ENCODE measurements at places on chromosomes 6 and 20. TPM values are rescaled to one million over a fixed set of nuclear protein-coding genes. Genes with fewer than 3 reads are reported as not detected.
A peak's percentile ranks its signal among the peaks of the same experiment; 100 is the strongest.

Gene NRSN1
- total RNA-seq: not detected

Gene PSMB9
- total RNA-seq: 37.6 TPM

- no peak for DNase-seq
Measured at GRCh38 chr6:133396233-133396983, 155.3 kb downstream of the EYA4 start.

- no peak for DNase-seq
Measured at GRCh38 chr20:49462626-49463025, 19.8 kb downstream of the KCNB1 start.

- DNase-seq: peak; percentile 58
Measured at GRCh38 chr6:121522265-121522664, 86.8 kb downstream of the GJA1 start.

DNA sequence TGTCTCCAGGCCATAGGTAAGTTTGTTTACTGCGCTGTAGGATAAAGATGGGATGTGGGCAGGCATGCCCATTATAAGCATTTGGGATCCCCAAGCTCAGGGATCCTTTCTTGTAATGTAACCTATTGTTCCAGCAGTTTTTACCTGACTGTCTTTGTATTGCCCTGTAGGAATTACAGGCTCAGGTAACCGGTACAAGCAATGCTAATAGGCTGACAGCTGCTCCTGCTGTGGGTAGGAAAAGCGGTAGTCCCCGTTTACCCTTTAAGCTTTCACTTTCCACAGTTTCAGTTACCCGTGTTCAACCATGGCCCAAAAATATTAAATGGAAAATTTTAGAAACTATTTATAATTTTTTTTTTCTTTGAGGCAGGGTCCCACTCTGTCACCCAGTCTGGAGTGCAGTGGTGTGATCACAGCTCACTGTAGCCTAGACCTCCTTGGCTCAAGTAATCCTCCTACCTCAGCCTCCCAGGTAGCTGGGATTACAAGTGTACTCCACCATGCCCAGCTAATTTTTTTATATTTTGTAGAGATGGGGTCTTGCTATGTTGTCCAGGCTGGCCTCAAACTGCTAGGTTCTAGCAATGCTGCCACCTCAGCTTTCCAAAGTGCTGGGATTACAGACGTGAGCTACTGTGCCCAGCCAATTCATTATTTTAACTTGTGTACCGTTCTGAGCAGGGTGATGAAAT lies 108.6 kb downstream of the CDYL start:
- no peak for DNase-seq

DNA sequence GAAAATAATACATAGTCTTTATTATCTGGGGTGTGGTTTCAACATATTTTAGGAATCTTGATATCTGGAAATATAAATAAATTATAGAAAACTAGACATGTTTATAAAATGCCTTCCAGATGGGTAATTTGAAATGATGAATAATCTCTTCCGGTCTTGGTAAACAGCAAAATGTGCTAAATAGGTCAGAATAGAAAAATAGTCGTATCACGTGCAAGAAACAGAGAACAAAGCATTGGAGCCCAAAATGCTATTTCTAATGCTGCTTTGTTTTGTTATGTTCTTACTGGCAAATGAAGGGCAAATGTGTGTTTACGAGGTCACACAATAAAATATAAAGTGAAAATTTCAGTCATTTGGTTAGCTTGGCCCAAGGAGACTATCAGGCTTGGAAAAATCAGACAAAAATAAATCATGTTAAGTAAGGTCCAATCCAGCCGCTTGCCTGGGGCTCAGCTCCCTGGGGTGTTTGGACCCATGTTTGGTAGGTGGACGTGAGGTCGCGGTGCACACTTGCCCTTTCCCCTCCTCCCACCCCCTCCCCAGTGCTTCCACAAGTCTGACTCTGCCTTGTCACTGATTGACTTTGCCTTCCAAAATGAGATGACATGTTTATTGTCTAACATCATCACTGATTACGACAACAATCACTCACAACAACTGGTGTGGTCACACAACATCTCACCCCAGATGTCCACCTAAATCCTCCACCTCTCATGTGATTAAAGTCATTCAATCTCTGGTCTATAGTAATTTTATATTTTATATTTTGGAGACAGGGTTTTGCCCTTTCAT lies 56.0 kb downstream of the RIN2 start:
- no peak for DNase-seq
